Smooth muscle cell of the pulmonary artery (primary cell): ENCODE measurements at places on chromosomes 11 and 22. TPM values are rescaled to one million over a fixed set of nuclear protein-coding genes. Genes with fewer than 3 reads are reported as not detected.

Gene PLA2G6
- total RNA-seq, result 18.1 and 19.7 TPM in 2 replicates

Gene OR52E2
- not detected in 2 replicates for total RNA-seq

Gene CCDC157
- total RNA-seq, result 1.8 and 2.2 TPM in 2 replicates

Gene FBXO3
- 28.2 and 46.8 TPM in 2 replicates for total RNA-seq

Gene DSCAML1
- total RNA-seq, result not detected in 2 replicates

Gene MS4A14
- total RNA-seq, result not detected in 2 replicates

Gene F2
- not detected in 2 replicates for total RNA-seq

Gene FAM83F
- total RNA-seq, result under 0.01 TPM in 1 of 2 replicates, not detected in the other

Gene KLHDC7B
- total RNA-seq, result 0.39 and 0.63 TPM in 2 replicates

Gene MRPL48
- total RNA-seq, result 18.3 and 20.3 TPM in 2 replicates

Gene OOSP2
- total RNA-seq, result not detected in 2 replicates

Gene RRP8
- 10.7 and 12.5 TPM in 2 replicates for total RNA-seq

Gene OR5A1
- total RNA-seq, result not detected in 2 replicates

Gene PNPLA5
- total RNA-seq, result not detected in 2 replicates

Gene RAB38
- 0.52 and 3.1 TPM in 2 replicates for total RNA-seq

Gene DEUP1
- total RNA-seq, result not detected in 2 replicates

Gene GAB4
- not detected in 2 replicates for total RNA-seq

Gene PATL1
- total RNA-seq, result 9.9 and 13.8 TPM in 2 replicates

Gene BRSK2
- total RNA-seq, result 0.46 and 1.1 TPM in 2 replicates

Gene BEST1
- total RNA-seq, result 3.1 and 5.0 TPM in 2 replicates

Gene CD82
- 36.7 and 56.5 TPM in 2 replicates for total RNA-seq

Gene KRTAP5-9
- total RNA-seq, result not detected in 2 replicates

Gene CCDC83
- total RNA-seq, result not detected in 2 replicates

Gene SLC22A9
- not detected in 2 replicates for total RNA-seq

Gene HEPN1
- not detected in 2 replicates for total RNA-seq

Gene TMA7B
- not detected in 2 replicates for total RNA-seq

Gene TSSK2
- not detected in 2 replicates for total RNA-seq

Gene OR8D1
- total RNA-seq, result not detected in 2 replicates

Gene SLC22A12
- not detected in 2 replicates for total RNA-seq

Gene CECR2
- total RNA-seq, result 0.03 TPM in 1 of 2 replicates, not detected in the other

Gene GSTT2B
- total RNA-seq, result 1.3 and 2.0 TPM in 2 replicates

Gene OR4C12
- total RNA-seq, result not detected in 2 replicates

Gene PATE4
- not detected in 2 replicates for total RNA-seq

Gene MPEG1
- total RNA-seq, result not detected in 2 replicates

Gene HEPHL1
- total RNA-seq, result not detected in 2 replicates

Gene TRIM49
- not detected in 2 replicates for total RNA-seq

Gene RGL4
- total RNA-seq, result not detected in 2 replicates

Gene OLFML1
- total RNA-seq, result 3.4 and 51.0 TPM in 2 replicates

Gene OR52E8
- 0.13 TPM in 1 of 2 replicates, not detected in the other for total RNA-seq

Gene CRYAB
- 34.2 and 73.0 TPM in 2 replicates for total RNA-seq

Gene RASSF7
- total RNA-seq, result 4.3 and 13.4 TPM in 2 replicates

Gene KRTAP5-10
- total RNA-seq, result not detected in 2 replicates

Gene VSIG10L2
- total RNA-seq, result not detected in 2 replicates

Gene MS4A12
- not detected in 2 replicates for total RNA-seq

Gene MS4A3
- total RNA-seq, result not detected in 2 replicates

Gene DTX4
- total RNA-seq, result 0.79 and 3.8 TPM in 2 replicates

Gene SHISAL1
- total RNA-seq, result 13.5 and 35.8 TPM in 2 replicates

Gene FJX1
- 28.5 and 52.1 TPM in 2 replicates for total RNA-seq

Gene PITPNB
- total RNA-seq, result 27.8 and 28.3 TPM in 2 replicates

Gene LDHAL6A
- total RNA-seq, result not detected in 2 replicates

Gene RHOD
- 9.1 and 10.6 TPM in 2 replicates for total RNA-seq

Gene KRTAP5-2
- not detected in 2 replicates for total RNA-seq

Gene INPP5J
- 0.26 and 0.46 TPM in 2 replicates for total RNA-seq

Gene MRGPRE
- 0.20 TPM in 1 of 2 replicates, not detected in the other for total RNA-seq

Gene TMPRSS6
- total RNA-seq, result not detected in 2 replicates

Gene PATE2
- total RNA-seq, result 0.20 TPM in 1 of 2 replicates, not detected in the other

Gene APOBEC3H
- total RNA-seq, result 0.98 TPM in 1 of 2 replicates, not detected in the other

Gene TMEM151A
- 0.72 and 2.2 TPM in 2 replicates for total RNA-seq

Gene FZD4
- 29.6 and 47.0 TPM in 2 replicates for total RNA-seq
